ENCODE measurements at places on chromosomes 2 and 18.

DNA sequence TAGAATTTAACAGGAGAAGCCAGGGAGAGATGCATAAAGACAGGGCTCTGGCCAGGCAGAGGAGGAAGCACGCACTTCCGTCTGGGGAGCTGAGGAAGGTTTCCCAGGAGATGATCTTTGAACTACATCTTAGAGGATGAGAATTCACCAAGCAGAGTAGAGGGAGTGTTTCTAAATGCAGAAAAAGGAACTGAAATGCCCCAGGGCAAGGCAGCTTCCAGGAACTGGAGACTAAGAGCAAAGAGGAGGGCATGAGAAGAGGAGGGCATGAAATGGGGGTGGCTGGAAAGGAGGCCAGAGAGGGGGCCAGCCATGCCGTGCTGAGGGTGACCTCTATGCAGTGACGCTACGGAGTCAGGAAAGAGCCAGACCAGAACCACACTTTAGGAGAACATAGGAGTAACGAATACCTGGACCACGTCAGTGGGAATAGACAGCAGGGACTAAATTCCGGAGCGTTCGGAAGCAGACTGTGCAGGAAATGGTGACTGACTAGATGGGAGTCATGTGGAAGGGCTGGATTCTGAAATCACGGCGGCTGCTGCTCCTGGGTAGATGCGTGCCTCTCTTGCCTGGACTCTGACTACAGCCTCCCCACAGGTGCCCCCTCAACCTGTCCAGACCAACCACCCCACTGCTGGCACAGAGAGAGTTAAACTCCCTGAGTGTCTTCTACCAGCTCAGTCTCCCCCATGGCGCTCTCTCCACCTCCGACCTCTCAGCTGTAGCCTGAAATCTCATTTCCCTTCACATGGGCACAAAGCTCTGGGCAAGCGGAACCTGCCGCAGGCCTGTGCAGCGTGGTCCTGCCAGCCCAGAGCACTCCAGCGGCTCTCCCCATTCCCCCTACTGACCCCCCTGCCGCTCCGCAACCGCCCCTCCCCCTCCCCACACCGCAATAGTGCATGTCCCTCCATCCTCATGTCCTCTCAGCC lies 87.0 kb upstream of the RTN4 start:
- no peak for DNase-seq

DNA sequence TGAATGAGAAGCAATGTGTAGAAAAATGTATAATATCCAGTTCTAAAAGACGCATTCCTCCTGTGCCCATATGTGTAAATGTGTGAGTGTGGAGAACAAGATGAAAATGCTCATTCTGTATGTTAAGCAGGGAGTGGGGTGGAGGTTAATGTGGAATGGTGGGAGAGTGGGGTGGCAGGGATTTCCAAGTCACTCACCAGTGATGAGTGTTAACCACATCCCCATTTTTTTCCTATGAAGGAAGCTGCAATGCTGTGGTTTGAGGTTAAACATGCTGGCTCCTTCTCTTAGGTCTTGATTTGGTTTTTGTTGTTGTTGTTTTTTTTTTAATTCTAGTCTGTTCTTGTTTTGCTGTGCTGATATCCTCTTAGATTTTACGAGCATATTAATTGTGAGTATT lies 169.4 kb downstream of the NEDD4L start:
- DNase-seq, result no peak

- no peak for DNase-seq
Observed at GRCh38 chr2:190488516-190489233, 45.8 kb downstream of the NEMP2 start.

GRCh38 chr2:233165895-233166661 lies 85.4 kb upstream of the ATG16L1 start:
- peak; percentile 86 for DNase-seq
